ENCODE measurements at places on chromosomes 3 and 15.

GRCh38 chr3:47318916-47319315, 36.2 kb downstream of the KLHL18 start:
- no peak for DNase-seq

DNA sequence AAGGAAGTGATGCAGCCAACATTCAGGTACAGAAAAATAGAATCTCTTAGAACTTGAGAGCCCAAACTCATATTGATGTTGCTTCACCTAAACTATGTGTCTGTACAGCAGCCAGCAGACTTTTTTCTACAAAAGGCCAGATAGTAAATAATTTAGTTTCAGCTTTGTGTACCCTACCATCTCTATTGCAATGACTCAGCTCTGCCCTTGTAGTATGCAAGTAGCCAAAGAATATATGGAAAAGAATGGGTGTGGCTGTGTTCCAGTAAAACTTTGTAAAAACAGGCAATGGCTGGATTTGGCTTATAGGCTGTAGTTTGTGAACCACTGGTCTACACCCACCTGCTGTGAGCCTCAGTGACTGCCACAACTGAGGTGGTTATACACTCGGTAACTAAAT, 392.5 kb upstream of the RARB start:
- peak; percentile 41 for DNase-seq

GRCh38 chr15:76776480-76776879, 128.7 kb downstream of the SCAPER start:
- DNase-seq, result no peak

DNA sequence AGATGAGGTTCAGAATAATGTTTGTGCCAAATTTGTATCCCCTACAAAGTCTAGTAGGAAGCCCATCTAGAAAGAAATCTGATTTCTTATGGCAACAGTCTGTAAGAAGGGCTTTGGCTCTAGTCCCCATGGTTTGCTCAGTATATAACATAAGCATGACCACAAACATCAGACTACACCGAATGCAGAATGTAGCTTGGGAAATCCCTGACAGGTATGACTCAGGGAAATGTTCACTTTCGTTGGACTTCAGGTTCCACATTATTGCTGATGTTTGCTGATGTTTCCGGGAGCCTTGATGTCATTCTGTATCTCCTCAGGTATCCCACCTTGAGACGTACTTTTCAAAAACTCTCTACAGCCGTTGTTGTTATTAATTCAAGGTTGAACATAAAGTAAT, 304.4 kb upstream of the TGFBR2 start:
- no peak for DNase-seq

- DNase-seq, result no peak
These were observed 99.6 kb downstream of the VPS8 start for GRCh38 chr3:184911570-184911969.

Data from astrocyte of the cerebellum (primary cell).